ENCODE measurements at places on chromosomes 7 and 10.
A peak's percentile ranks its signal among the peaks of the same experiment; 100 is the strongest.

DNA sequence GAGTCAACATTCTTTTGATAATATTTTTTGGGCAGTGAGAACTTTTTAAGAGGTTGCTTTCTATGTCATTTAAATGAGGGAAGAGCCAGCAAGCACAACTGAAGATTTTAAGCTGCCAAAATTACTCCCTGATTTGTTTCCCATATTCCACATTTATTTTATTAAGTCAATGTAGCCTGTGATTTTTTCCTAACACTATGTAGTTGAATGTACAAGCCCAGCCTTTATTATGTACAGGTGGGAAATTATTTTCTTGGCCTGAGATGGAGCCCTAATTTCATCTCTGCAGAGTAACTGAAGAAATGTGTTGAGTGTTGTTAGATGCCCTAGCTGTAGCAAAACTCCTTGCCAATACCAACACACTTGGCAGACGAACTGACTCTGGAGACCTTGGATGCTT, 83.1 kb upstream of the MINDY3 start:
- no peak for DNase-seq

DNA sequence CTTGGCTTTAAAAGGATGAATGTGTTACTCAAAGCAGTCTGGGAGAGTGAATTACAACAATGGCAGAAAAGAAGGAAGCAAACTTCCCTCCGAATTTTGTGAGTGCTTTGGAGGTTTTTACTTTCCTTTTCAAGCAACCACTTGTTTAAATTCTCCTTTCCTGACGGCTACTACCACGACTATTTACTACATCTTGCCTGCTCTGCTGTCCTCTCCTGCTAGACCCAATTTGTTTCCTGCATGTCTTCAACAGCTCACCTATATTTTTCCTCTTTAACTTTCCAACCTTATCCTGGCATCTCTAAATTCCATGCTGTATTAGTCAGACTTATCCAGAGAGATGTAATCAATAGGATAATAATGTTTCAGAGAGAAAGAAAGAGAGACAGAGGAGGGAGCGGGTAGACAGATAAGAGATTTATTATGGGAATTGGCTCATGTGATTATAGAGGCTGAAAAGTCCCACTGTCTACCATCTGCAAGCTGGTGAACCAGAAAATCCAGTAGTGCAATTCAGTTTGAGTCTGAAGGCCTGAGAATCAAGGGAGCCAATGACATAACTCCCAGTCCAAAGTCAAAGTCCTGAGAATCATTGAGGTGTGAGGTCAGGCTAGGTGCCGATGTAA, 42.8 kb upstream of the SLC13A1 start:
- DNase-seq, result no peak

DNA sequence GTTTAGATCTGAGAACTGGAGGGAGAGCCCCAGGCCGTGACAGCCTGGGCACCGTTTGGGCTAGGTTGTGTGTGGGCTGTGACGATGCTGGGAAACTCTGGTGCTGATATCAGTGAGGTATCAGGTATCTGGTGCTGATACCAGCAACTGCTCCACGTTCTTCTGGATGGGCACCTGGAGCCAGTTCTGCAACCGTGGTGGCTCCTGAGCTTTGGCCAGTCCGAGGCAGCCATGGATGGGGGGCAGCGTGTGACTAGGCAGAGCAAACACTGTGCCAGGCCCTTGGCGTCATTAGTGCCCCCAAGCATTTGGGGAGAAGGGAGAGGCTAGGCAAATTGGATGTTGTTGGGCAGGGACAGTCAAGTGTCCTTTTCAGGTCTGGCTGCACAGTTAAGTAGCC, 57.9 kb downstream of the ZNF467 start:
- DNase-seq, result no peak

DNA sequence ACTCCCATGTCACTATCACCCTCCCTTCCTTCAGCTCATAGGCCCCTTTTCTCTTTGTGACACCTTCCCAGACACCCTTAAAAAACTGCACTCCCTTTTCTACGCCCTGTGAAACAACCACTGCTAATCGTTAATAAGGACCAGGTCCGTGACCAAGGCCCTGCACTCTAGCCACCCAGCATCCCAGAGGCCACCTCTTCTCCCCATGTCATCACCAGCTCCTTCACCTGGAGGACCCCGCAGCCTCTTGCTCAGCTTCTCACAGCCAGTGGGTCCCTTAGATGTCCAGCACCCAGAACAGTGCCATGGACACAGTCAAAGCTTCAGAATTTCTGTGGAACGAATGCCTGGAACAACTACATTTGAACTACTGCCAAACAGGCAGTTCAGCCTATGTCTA, 2.3 kb downstream of the PARD3 start:
- DNase-seq, result no peak

GRCh38 chr7:39637400-39637799, 14.0 kb downstream of the RALA start:
- no peak for DNase-seq

DNA sequence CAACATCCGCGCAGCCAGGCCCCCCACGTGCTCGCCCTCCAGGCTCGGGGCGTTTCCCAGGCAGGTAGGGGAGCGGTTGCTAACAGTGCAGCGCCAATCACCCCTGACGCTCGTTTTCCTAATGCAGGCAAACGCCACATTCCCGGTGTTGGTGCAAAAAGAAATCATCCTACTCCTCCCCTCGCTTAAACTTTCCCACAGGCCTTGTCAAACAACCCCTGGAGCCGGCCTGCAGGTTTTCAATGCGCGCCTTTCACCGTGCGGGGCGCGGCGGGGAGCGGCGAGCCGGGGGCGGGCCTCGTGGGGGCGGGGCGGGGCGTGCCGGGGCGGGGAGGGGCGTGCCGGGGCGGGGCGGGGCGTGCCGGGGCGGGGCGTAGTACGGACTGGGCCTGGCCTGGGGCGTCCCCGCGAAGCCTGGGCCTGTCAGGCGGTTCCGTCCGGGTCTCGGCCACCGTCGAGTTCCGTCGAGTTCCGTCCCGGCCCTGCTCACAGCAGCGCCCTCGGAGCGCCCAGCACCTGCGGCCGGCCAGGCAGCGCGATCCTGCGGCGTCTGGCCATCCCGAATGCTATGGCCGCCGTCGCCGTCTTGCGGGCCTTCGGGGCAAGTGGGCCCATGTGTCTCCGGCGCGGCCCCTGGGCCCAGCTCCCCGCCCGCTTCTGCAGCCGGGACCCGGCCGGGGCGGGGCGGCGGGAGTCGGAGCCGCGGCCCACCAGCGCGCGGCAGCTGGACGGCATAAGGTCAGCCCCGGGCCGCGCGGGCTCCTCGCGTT, at the start of gene ECHDC3:
Gene ECHDC3 (plus strand): TSS at position 374 of the 770 bp plus-strand sequence. CDS start 195 bp downstream, at position 569.
- peak; percentile 4 for DNase-seq
